CD4-positive, alpha-beta T cell (primary cell): ENCODE measurements at places on chromosomes 2 and 18.

- peak; percentile 33 for DNase-seq
Observed at GRCh38 chr2:9770308-9771100, 72.8 kb upstream of the TAF1B start.

- DNase-seq = no peak
Observed at GRCh38 chr2:186576614-186577013, 13.2 kb upstream of the ITGAV start.

- DNase-seq = no peak
Observed at GRCh38 chr2:73830871-73831401, 2.2 kb downstream of the STAMBP start.

- no peak for DNase-seq
Observed at GRCh38 chr2:11669454-11670291, at the start of gene NTSR2. Gene NTSR2, minus strand, starts transcription at chr2:11670195. Its CDS starts 66 bp downstream, at chr2:11670129.

- no peak for DNase-seq
Observed at GRCh38 chr18:57771193-57771592, 31.9 kb downstream of the ATP8B1 start.

DNA sequence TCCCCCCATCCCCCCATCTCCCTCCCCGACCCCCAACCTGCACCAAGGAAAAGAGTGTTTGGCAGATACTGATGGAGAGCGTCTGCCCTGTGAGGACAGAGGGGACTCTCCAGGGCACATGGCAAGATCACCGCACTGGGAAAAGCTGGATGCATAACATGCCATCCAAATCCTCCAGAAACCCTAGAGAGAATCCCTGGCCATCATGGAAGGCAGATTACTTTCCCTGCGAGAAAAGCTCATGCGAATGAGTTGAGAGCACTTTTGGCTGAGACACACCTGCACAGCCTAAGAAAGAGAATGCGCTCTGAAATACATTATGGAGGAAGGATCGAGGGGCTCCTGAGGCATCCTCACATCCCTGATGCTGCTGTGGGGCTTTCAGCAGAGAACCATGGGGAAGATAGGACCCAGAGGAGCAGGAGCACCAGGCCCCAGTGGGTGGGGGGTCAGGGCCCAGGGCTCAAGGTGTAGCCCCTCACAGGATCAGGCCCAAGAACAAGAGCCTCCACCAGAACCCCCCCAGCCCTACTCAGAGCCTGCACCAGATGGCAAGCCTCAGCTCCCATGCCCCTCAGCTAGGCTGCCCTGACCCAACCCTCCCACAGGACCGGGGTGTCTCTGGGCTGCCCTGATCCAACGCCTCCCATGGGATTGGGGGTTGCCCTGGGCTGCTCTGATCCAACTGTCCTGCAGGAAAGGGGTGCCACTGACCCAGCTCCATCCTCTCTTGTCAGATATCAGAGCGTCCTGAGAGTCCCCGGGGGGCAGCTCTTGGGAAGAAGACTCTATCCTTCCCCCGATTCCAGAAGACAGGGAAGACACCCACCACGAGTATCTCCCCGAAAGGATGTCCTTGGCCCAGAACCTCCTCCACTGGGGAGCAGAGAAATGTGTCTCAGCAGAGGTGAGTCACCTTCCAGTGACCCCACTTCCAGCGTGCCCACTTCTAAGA lies 153.4 kb downstream of the NDUFA10 start:
- no peak for DNase-seq

DNA sequence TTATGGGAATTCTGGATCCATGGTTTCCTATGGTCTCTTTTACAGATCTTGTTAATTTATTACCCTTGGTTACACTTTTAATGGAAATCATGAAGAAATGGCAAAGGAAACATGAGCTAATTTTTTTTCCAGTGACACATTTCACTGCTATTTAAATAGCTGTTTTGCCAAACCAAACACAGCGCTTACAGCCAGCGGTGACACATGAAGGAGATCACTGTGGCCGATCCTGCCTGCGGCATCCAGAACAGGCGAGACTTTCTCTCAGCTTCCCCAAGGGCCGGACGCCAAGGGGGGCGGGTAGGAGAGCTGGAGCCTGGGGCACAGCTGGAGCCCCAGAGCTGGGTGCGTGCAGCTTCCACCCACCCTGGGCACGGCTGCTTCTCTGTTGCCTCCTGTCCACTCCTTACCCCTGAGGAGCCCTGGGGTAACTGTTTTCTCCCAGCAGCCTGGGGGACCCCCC lies 81.4 kb upstream of the PKDCC start:
- DNase-seq = no peak

GRCh38 chr18:57749604-57749970 lies 53.5 kb downstream of the ATP8B1 start:
- no peak for DNase-seq

- DNase-seq = no peak
Observed at GRCh38 chr2:41375901-41376300, 671.9 kb upstream of the PKDCC start.

GRCh38 chr2:107592280-107592624 lies 234.4 kb upstream of the RGPD4 start:
- DNase-seq = no peak

- no peak for DNase-seq
Observed at GRCh38 chr2:33505966-33506365, 29.5 kb downstream of the RASGRP3 start.

DNA sequence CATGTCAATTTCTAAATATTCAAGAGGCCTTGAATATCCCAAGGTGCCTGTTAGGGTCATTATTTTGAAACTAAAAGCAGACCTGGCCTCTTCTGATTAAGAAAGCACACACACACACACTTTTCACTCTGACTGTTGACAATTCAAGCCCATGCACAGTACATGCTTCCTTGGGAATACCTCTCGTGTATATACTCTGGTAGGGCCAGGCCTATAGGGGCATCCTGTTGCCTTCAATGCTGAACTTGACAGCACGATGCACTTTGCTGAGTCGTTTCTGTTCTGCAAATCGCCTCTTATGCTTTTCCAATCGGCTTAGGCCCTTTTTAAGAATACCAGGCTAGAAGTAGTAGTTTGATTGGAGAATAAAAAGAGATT lies 40.6 kb downstream of the IWS1 start:
- no peak for DNase-seq

DNA sequence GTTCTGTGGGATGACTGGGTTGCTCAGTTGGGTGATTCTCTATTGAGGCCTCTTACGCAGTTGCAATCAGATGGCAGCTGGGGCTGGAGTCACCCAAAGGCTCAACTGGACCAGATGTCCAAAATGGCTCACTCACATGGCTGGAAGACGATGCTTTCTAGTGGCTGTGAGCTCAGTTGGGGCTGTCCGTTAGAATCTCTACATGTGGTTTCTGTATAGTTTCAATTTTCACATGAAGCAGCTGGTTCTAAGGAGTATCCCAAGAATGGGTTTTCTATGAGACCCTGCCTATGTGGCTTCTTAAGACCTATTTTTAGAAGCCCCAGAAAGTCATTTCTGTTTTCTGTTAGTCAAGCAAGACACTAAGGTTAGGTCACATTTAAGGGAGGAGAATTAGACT lies 4.4 kb downstream of the XRCC5 start:
- DNase-seq = no peak

DNA sequence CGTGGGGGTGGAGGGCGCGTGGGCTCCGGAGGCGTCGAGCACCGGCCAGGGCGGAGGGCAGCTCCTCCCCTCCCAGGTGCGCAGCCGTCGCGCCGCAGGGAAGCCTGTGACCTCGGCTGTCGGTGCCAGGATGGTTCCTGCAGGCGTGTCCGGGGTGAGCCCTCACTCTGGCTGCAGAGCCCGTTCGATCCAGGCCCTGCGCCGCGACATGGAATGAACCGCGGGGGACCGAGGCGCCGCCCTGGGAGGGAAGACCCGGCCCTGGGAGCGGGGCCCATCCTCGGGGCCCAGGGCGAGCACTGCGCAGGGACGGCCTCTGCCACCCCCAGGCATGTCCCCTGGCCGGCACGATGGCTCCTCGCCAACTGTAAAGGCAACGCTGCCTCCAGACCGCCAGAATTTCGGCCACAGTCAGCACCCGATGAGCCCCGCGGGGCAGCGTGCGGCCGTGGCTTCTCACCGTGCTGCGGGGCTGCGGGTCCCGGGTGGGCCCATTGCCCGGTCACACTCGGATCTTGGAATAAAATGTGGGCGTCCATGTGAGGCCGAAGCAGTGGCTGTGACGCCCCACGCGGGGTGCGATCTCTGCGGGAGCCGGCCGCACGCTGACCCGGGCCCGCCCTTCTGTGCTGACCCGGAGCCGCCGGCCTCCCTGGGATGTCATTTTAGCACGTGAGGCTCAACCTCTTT lies 26.6 kb downstream of the SALL3 start:
- DNase-seq = no peak

GRCh38 chr18:4704781-4705180 lies 249.7 kb upstream of the DLGAP1 start:
- DNase-seq = no peak

GRCh38 chr2:71336802-71337201 lies 5.2 kb downstream of the ZNF638 start:
- no peak for DNase-seq

- no peak for DNase-seq
Observed at GRCh38 chr2:44596537-44597320, 235.0 kb downstream of the CAMKMT start.

DNA sequence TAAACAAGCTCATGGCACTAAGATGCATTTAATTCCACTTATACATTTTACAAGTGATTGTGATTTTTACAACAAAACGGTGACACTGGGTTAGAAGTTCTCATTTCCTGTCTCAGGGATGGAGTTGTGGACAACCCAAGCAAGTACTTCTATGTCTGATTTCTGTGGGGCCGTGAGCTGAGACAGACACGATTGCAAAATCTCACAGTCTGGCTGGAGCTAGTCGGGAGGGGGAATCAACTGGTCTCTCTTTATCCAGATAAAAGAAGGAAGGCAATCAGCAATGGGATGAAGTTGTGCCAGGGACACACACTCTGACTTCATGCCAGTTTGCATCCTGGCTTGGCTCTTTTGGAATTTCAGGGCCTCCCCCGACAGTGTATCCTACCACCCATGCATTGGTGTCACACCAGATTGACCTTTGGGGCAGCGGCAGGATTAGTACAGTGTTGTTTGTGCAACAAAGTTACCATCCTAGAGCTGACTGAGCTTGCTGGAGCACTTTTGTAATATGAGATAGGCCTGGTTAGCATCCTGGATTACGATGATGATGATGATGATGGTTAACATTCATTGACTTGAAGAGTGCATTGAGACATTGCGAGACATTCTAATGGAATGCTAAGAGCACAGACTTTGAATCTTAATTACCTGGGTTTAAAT lies 98.8 kb downstream of the CTAGE1 start:
- DNase-seq = no peak

- DNase-seq = peak; percentile 56
Observed at GRCh38 chr2:25309402-25309801, 32.3 kb downstream of the DNMT3A start.

DNA sequence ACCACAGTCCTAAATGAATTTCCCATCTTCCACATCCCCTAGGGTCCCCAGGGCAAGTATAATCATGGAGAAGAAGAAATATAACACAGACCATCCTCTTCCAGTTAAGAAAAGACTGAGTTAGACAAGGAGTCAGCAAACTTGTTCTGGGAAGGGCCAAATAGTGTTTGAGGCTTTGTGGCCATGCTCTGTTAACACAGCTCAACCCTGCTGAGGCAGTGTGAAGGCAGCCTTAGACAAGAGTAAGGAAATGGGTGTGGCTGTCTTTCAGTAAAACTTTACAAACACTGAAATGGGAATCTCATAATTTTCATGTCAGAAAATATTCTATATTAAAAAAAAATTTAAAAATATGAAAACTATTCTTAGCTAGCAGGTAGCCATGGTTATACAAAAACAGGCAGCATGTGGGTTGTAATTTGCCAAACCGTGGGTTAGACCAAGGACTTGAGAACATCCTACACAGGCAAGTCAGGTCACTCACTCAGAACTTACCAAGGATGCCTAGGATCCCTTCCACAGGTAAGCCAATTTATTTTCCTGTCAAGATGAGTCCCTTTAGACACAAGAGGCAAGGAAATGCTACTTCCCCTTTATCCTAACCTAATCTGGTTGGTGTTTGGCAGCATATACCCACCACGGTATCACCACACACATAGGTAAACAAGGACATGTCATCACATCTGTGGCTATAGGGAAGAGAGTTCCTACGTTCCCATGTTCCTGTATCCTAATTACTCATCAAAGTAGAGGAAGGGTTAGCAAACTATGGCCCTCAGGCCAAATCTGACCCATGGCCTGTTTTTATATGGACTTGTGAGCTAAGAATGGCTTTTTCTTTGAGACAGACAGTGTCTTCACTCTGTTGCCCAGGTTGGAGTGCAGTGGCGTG lies 31.9 kb downstream of the C2orf74 start:
- DNase-seq = no peak

- DNase-seq = no peak
Observed at GRCh38 chr2:28821295-28821958, 10.8 kb downstream of the SPDYA start.

DNA sequence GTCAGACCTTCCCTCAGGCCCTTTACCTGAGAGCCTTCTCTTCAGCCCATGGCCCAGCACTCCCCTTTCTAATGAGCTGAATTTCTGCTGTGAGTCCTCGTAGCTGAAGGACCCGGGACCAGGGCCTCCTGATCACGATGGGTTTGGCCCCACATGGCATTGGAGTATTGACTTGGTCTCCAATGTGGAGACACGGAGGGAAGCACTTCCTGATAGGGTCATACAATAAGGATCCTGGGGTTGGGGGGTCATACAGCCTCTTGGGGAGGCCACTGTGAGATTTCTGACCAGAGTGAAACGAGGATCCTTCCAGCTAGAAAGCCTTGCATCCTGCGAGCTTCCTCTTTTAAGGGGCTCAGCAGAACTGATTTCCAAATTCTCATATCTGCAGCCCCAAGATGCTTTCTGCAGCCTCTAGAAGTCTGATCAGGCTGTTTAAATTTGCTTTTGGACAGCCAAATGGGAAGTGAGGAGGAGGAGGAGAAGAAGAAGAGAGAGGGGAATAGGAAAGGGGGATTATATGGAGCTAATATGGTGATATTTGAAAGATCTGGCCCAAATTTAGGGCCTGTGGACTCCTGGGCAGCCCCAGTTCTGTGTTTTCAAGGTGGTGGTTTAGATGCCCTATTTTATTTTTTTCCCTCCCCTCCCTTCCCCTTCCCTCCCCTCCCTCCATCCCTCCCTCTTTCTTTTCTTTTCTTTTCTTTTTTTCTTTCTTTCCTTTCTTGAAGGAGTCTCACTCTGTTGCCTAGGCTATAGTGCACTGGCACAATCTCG lies 38.9 kb downstream of the RHOB start:
- DNase-seq = no peak

- no peak for DNase-seq
Observed at GRCh38 chr2:26396734-26397298, 4.9 kb upstream of the DRC1 start.

DNA sequence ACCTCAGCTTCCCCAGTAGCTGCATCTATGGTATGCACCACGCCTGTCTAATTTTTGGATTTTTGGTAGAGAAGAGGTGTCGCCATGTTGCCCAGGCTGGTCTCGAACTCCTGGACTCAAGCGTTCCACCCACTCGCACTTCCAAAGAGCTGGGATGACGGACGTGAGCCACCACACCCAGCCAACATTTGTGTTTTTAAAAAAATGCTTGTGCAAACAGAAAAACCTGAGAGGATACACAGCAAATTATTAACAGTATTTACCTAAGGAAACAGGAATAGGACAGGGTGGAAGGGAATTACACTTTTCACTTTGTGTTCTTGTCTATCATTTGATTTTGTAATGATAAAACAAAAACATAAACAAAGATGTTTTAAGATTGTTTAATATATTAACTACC lies 25.1 kb downstream of the NOL10 start:
- DNase-seq = no peak
